Stimulated activated CD4-positive, alpha-beta T cell treated with anti-CD3 and anti-CD28 coated beads, Interleukin-12 subunit alpha, Interleukin-12 subunit beta, amount 100 ng/mL, for 48 hours (primary cell): ENCODE measurements at places on chromosomes 1 and 21.

- no peak for DNase-seq
Measured at GRCh38 chr1:76465030-76465429, 390.5 kb downstream of the ST6GALNAC3 start.

GRCh38 chr1:17826165-17826488, 71.0 kb downstream of the ACTL8 start:
- DNase-seq: peak; percentile 5

DNA sequence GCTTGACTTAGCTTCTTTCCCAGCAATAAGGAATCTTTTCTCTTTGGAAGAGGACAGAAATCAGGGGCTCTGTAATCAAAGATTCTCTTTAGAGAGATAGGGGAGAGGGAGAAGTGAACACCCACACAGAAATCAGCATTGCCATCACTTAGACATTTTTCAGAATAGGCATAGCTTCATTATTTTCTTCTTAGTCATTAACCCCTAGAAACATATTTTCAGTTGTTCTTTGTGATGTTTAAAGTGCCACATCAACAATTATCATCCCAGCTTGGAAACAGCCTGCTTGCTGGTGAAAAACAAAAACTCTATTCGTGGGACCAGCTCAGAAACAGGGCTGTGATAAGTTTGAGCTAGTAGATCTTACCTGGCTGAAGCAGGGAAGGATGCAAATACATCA, 88.3 kb upstream of the SLC44A3 start:
- DNase-seq: no peak

GRCh38 chr1:196951711-196952394, 8.3 kb downstream of the CFHR2 start:
- DNase-seq: no peak

DNA sequence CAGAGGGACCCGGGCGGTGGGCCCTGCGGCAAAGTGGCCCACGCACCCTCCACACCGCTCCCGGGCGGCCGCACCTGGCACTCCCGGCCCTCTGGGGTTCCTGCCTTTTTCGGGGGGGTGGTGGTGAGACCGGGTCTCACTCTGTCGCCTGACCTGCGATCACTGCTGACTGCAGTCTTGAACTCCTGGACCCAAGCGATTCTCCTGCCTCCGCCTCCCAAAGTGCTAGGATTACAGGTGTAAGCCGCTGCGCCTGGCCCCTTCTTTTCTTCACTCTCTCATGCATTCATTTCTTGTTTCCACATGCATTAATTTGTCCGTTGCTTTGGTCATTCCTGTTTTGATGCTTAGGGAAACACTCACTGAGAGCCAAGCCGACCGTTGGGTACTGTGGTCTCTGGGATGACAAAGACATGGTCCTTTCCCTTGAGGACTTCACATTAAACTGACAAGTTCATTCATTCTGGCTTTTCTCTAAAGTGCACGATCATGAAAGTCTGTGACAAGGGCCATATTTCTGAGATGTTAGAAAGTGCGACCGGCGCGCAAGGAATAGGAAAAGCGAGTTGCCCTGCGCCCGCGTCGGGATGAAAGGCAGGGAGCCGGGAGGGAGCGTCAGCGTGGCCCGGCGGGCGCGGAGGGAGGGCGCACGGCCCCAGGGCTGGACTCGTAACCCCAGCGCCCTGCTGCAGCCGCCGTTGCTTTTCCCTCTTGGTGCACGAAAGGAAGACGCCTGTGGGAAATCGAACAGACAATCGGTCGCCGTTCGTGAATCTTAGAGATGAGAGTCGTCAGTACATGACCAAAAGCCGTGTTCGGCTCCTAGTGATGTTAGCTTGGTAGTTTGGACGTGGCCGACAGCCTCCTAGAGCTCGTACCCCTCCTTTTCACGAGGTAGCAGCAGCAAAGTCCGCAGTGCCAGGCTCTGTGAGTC, 1.0 kb upstream of the MCOLN2 start:
- DNase-seq: no peak

GRCh38 chr1:115465802-115466363, 127.8 kb upstream of the NGF start:
- no peak for DNase-seq

GRCh38 chr1:84855168-84855567, 37.8 kb downstream of the LPAR3 start:
- DNase-seq: no peak

DNA sequence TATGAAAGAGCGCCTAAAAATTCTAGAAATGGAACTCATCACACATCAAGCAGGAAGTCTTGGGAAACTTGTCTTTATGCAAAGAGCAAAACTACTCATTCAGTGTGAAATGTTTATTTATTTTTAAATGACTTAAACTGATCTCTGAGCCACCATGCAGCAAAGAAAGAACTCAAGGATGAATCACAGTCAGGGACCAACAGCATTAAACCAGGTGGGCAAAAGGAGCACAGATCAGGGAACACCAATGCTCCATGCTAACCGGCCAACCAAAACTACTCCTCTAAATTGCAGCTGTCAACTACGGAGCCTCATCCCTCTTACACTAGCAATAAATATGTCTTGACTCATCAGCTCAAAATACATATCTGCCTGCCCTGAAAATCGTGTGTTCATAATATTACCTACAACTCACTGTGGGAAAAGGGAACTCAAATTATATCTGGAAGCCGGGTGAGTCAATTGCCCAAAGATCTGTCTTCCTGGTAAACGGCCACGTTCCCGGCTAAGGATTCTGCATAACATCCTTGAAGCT, 129.2 kb downstream of the PTPN14 start:
- DNase-seq: no peak

GRCh38 chr1:44828003-44828651, 14.9 kb downstream of the PTCH2 start:
- no peak for DNase-seq

GRCh38 chr1:163807331-163808049, 485.7 kb downstream of the NUF2 start:
- DNase-seq: no peak

- no peak for DNase-seq
Measured at GRCh38 chr1:51101976-51102375, at the start of gene C1orf185. C1orf185 (plus strand) TSS chr1:51102228; CDS start chr1:51102234, 6 bp downstream.

DNA sequence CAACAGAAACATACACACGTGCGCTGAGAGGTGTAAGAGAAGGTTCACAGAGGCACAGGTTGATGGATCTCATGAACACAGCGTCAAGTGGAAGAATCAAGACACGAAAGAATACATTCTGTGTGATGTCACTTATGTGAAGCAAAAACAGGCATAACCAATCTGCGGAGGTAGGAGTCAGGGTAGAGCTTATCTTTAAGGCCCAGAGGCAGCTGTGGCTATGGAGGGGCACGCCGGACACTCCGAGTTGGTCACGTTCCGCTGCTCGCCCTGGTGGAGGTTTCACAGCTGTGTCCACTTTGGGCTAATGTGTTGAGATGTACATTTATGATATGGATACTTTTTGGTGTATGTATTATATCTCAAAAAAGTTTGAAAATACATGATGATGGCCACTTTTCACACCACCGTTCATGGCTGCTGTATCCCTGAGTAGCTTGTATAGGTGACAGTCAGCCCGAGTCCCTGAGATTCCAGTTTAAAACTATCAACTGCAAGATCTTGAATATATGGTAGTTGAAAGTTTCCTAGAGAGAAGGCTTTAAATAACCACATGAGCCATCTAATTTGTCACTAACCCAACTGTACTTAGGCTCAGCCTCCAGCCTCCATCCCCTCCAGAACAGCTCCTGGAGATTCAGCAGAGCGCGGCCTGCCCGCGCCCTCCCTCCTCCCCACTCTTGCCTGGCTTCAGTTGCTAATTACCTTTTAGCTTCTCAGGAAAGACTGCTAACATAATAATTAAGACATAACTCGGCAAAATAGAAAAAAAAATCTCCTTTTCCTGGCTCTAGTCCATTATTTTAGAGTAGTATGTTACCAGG, 6.7 kb upstream of the ADARB1 start:
- no peak for DNase-seq

- DNase-seq: no peak
Measured at GRCh38 chr1:55720261-55720660, 505.1 kb upstream of the USP24 start.

- DNase-seq: no peak
Measured at GRCh38 chr1:3588395-3588794, 22.9 kb downstream of the MEGF6 start.
